Esophagus muscularis mucosa (tissue), 4 donors: ENCODE measurements at places on chromosomes 16 and 17. TPM values are rescaled to one million over a fixed set of nuclear protein-coding genes. Genes with fewer than 3 reads are reported as not detected.

The GPR142 gene
- not detected for total RNA-seq

The TPSAB1 gene
- 237 TPM for total RNA-seq

The SLC35G6 gene
- not detected for total RNA-seq

The DPEP3 gene
- not detected for total RNA-seq

- H3K4me3 ChIP-seq, result no peak overlapping the region
- no peak overlapping the region for H3K27ac ChIP-seq
- no peak for DNase-seq
- H3K36me3 ChIP-seq, result no peaks in the 10 kb centered on the region
- H3K27me3 ChIP-seq, result no peaks in the 10 kb centered on the region
These were observed 737.5 kb downstream of the KCNJ2 start for GRCh38 chr17:70906808-70907207.

DNA sequence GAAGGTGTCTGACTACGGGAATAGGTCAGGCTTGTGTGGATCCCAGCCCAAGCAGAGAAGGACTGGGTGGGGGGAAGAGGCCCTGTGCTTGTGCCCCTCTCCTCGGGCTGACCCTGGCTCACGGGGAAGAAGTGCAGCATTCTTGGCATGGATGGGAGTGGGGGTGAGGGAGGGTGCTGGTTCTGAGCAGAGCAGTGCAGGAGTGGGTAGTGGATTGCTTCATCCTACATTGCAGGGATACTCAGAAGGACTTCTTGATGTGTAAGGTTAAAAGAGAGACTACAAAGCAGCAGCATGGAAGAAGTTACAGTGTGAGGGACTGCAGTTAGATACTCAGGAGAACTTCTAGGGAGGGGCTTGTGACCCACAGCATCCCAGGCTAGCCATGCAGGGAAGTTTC is 2.1 kb downstream of the ARHGAP23 start:
- H3K4me1 ChIP-seq, result peaks cover 88% of the 10 kb centered on the region
- no peaks in the 10 kb centered on the region for H3K36me3 ChIP-seq
- DNase-seq, result no peak
- peak overlapping the region; percentile 95 for H3K27ac ChIP-seq
- H3K4me3 ChIP-seq, result no peak overlapping the region

GRCh38 chr16:74296104-74296431 is 546 bp upstream of the PSMD7 start:
- H3K27me3 ChIP-seq, result no peaks in the 10 kb centered on the region
- H3K4me1 ChIP-seq, result peaks cover 34% of the 10 kb centered on the region
- peak overlapping the region; percentile 93 for H3K27ac ChIP-seq
- peaks cover 32% of the 10 kb centered on the region for H3K36me3 ChIP-seq

DNA sequence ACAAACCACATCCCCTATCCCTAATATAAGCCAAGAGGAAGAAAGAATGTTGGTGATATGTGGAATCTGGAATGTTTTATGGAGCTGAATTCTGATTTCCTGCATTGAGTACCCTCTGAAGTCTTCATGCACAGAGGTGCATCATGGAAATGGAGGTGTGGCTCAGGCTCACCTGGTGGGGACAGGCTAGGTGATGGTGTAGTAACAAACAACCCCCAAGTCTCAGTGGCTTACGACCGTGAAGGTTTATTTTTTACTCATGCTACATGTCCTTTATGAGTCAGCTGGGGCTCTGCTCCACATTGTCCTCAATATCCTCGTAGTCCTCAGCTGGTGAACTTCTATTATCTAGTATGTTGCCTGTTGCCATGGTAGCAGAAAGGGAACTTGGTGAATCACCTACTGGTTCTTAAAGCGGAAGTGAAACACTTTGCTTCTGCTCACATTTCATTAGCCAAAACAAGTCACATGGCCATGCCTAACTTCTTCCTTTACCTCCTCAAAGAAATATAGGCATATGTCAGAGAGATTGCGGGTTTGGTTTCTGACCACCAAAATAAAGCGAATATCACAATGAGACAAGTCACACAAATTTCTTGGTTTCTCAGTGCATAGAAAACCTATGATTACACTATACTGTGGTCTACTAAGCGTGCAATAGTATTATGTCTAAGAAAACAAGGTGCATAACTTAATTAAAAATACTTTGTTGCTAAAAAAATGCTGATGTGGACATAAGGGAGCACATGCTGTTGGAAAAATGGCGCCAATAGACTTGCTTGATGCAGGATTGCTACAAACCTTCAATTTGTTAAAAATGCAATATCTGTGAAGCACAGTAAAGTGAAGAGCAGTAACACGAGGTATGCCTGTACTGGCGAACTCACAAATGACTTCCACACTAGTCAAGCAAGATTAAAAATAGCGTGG is at the start of gene PMFBP1:
Gene PMFBP1 (minus strand): TSS at position 51 of the 930 bp plus-strand sequence. CDS start 947 bp downstream, outside the sequence.
- no peak within 1 kb of the TSS for H3K27ac ChIP-seq
- no peaks in the 10 kb centered on the region for H3K36me3 ChIP-seq
- no peaks in the 10 kb centered on the region for H3K27me3 ChIP-seq
- no peak for DNase-seq

GRCh38 chr17:55641676-55642081 is 81.0 kb downstream of the TMEM100 start:
- H3K27ac ChIP-seq, result no peak overlapping the region
- H3K27me3 ChIP-seq, result no peaks in the 10 kb centered on the region
- no peak overlapping the region for H3K4me3 ChIP-seq
- H3K36me3 ChIP-seq, result no peaks in the 10 kb centered on the region
- DNase-seq, result no peak

- H3K27me3 ChIP-seq, result no peaks in the 10 kb centered on the region
- H3K4me3 ChIP-seq, result no peak overlapping the region
- H3K27ac ChIP-seq, result no peak overlapping the region
- H3K4me1 ChIP-seq, result peaks cover 5% of the 10 kb centered on the region
These were observed 30.0 kb downstream of the TAOK1 start for GRCh38 chr17:29420128-29420527.

DNA sequence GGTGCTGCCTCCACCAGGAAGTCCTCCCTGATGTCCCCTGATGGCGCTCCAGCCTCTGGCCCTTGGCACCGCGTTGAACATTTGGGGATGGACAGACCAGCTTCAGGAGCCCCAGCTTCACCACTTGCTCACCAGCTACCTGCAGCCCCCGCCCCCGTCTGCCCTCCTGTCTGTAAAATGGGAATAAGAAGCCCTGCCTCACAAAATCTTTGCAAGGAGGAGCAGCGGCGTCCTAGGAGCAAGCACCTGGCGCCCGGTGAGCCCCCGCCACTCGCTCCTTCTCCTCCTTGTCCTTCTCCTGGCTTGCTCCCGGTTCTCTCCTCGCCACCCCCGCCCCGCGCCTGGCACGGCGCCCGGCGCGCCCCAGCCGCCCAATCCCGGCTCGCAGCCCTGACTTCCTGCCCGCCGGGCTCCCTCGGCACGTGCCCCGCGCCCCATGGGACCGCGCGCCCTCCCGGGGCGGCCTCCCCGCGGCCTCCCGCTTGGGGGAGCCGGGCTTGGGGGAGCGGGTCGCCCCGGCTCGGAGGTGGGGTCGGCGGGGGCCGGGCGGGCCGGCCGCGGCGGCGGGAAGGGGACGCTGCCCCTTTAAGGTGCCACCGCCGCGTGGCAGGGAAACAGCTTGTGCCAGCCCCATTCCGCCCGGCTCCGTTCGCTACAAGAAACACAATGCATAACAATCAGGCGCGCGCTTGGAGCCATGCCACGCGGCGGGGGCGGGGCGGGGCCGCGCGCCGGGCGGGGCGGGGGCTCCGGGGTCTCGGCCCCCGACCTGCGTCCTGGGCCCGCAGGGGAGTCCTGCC is 9.1 kb upstream of the PPP1R1B start:
- peaks cover 56% of the 10 kb centered on the region for H3K27me3 ChIP-seq
- H3K4me1 ChIP-seq, result peaks cover 31% of the 10 kb centered on the region
- H3K36me3 ChIP-seq, result no peaks in the 10 kb centered on the region
- peak overlapping the region; percentile 63 for H3K27ac ChIP-seq
- peak overlapping the region; percentile 64 for H3K4me3 ChIP-seq

- no peak overlapping the region for H3K27ac ChIP-seq
- peaks cover 49% of the 10 kb centered on the region for H3K36me3 ChIP-seq
- no peak overlapping the region for H3K4me3 ChIP-seq
- DNase-seq, result no peak
- no peaks in the 10 kb centered on the region for H3K27me3 ChIP-seq
These were observed 40.5 kb downstream of the ABHD15 start for GRCh38 chr17:29526322-29526721.

GRCh38 chr16:57477531-57478202 is 8.6 kb downstream of the DOK4 start:
- peaks cover 55% of the 10 kb centered on the region for H3K4me1 ChIP-seq
- no peaks in the 10 kb centered on the region for H3K27me3 ChIP-seq
- no peak overlapping the region for H3K27ac ChIP-seq
- H3K4me3 ChIP-seq, result no peak overlapping the region
- DNase-seq, result no peak
- peaks cover 24% of the 10 kb centered on the region for H3K36me3 ChIP-seq

DNA sequence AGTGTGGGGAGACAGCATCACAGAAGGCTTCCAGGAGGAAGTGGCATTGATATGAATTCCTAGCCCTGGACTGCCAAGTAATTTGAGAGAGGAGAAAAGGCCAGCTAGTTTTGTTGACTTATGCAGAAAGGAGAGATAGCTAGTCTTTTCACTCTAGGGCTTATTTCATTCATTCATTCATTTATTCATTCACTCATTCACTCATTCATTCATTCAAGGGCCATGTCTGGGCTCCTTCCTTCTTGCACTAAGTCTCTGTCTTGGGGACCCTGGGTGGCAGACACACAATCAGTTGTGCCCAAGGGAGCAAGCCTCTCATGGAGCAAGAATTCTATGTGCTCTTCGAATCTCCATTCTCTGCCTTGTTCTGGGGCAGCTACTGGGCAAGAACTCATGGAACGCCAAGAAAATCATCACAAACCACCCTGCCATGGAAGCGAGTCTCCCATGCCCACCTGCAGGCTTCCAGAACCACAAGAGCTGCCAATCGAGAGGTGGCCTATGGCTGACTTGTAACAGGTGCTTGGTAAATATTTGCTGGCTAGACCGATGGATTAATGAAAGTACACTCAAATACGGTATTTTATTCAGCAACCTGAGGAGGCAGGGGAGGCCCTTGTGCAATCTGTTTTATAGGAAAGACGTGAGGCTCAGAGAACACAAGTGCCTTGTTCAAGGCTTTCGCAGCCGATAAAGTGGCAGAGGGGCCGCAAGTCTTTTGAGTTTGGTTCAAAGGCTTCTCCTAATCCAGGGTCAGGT is 223.6 kb downstream of the XYLT1 start:
- no peak overlapping the region for H3K27ac ChIP-seq
- H3K4me1 ChIP-seq, result no peaks in the 10 kb centered on the region
- H3K27me3 ChIP-seq, result no peaks in the 10 kb centered on the region
- no peak for DNase-seq
- no peaks in the 10 kb centered on the region for H3K36me3 ChIP-seq

DNA sequence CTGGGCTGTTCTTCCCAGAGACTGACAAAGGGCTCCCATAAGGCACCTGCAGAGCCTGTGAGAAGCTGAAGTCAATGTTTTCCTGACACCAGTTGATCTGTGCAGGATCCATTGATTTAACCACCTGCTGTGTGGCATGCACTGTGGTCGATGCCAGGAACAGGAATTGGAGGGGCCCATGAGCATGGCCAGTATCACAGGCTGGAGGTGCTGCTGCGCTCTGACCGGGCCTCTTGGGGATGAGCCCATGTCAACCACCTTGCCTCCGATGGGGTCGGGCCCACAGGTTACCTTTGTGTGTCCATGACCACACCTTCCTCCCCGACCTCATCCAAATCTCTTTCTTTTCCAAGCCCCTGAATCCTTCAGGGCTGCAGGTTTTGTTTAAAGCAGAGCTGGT is 18.2 kb upstream of the STH start:
- no peak overlapping the region for H3K4me3 ChIP-seq
- no peak overlapping the region for H3K27ac ChIP-seq
- H3K4me1 ChIP-seq, result peaks cover 2% of the 10 kb centered on the region
- no peaks in the 10 kb centered on the region for H3K36me3 ChIP-seq
- no peaks in the 10 kb centered on the region for H3K27me3 ChIP-seq
- DNase-seq, result no peak

DNA sequence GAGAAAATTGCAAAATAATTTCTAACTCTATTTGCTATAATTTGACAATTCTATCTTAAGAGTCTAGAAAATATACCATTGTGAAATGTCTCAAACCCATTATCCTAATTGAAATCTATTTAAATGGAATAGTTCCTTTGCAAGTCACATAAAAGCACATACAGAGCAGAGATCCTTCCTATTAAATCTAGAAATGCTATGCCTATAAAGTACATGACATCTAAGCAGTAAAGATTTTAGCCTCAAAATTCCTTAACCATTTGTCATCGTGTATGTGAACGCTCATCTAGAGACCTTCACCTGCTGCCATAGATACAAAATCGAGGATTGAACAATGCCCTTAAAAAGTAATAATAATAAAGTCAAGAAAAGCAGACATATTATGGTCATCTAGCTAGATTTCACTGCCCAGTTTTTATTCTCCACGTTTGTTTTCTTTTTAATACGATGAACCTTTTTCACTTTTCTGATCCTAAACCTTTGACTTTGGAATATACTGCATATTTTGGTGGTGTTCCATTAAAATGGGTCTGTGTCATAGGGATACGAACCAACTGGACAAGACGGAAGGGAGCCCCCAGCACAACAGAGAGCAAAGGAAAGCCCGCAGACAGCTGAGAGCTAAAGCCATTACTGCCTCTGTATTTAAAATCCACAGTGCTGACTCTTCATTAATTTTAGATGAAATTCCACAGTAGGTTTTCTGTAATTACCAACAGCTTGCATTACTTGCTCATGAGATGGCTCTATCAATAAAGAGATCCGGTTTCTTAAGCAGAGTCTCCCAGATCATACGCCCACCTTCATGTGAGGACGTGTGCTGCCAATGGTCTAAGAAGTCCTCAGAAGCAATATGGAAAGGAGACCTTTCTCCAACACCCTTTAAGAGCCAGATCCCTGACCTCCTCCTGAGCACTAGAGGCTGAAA is 17.6 kb downstream of the TEX2 start:
- no peak overlapping the region for H3K4me3 ChIP-seq
- peaks cover 26% of the 10 kb centered on the region for H3K4me1 ChIP-seq
- H3K36me3 ChIP-seq, result no peaks in the 10 kb centered on the region
- DNase-seq, result no peak
- H3K27ac ChIP-seq, result no peak overlapping the region
- H3K27me3 ChIP-seq, result no peaks in the 10 kb centered on the region

- H3K27ac ChIP-seq, result peak within 1 kb of the TSS; percentile 93
- peak within 1 kb of the TSS; percentile 86 for H3K4me3 ChIP-seq
- H3K27me3 ChIP-seq, result no peaks in the 10 kb centered on the region
- peaks cover 63% of the 10 kb centered on the region for H3K4me1 ChIP-seq
- peaks cover 17% of the 10 kb centered on the region for H3K36me3 ChIP-seq
These were observed at the start of gene VAT1 for GRCh38 chr17:43021741-43022512. TSS of gene VAT1 (minus strand) at chr17:43022385. CDS start at chr17:43022322, 63 bp downstream.
